Activated CD4-positive, alpha-beta T cell treated with anti-CD3 and anti-CD28 coated beads, Interleukin-2, amount 10 ng/mL, durations not matched to agents 7 days and 5 days (primary cell): ENCODE measurements at places on chromosomes 7 and 10. TPM values are rescaled to one million over a fixed set of nuclear protein-coding genes. Genes with fewer than 3 reads are reported as not detected.

The EVX1 gene
- not detected for total RNA-seq

The ASB10 gene
- total RNA-seq, result not detected

GRCh38 chr10:132336064-132336746, 4.2 kb downstream of the LRRC27 start:
- H3K27me3 ChIP-seq, result no peaks in the 10 kb centered on the region
- peak overlapping the region; percentile 63 for H3K4me3 ChIP-seq
- H3K36me3 ChIP-seq, result peaks cover 6% of the 10 kb centered on the region
- H3K4me1 ChIP-seq, result peaks cover 32% of the 10 kb centered on the region
- peak overlapping the region; percentile 50 for H3K27ac ChIP-seq

DNA sequence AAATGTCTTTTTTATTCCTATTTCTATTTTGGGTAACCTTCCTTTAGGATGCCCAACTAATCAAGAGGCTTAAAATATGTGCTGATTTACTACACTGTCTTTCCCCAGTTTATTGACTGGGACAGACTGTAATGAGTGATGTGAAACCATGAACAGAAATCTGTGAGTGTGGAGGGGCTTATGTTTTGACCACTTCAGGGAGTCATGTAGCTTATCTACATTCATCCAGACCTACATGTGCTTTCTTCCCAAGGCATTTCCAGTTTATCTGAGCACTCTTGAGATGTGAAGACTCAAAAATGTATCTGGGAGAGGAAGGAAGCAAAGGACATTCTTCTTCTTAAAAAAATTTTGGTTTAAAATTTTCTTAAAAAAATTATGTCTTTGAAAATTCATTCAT, 45.2 kb downstream of the STAM start:
- H3K4me3 ChIP-seq, result no peak overlapping the region
- H3K4me1 ChIP-seq, result peaks cover 6% of the 10 kb centered on the region
- H3K36me3 ChIP-seq, result peaks cover 13% of the 10 kb centered on the region
- H3K27ac ChIP-seq, result no peak overlapping the region

- H3K4me3 ChIP-seq, result no peak overlapping the region
- H3K36me3 ChIP-seq, result no peaks in the 10 kb centered on the region
- no peak overlapping the region for H3K27ac ChIP-seq
- H3K4me1 ChIP-seq, result no peaks in the 10 kb centered on the region
These were observed 123.0 kb downstream of the CXCL12 start for GRCh38 chr10:44261710-44262455.

The THSD7A gene
- not detected for total RNA-seq

The PDE6C gene
- not detected for total RNA-seq

GRCh38 chr7:101718363-101719122, 89.4 kb upstream of the MYL10 start:
- H3K36me3 ChIP-seq, result no peaks in the 10 kb centered on the region
- no peaks in the 10 kb centered on the region for H3K27me3 ChIP-seq
- peaks cover 7% of the 10 kb centered on the region for H3K4me1 ChIP-seq
- no peak overlapping the region for H3K27ac ChIP-seq

GRCh38 chr7:100654908-100655831, 1.1 kb downstream of the ACTL6B start:
- H3K27me3 ChIP-seq, result peaks cover 37% of the 10 kb centered on the region
- no peak overlapping the region for H3K4me3 ChIP-seq
- peaks cover 3% of the 10 kb centered on the region for H3K36me3 ChIP-seq
- peaks cover 2% of the 10 kb centered on the region for H3K4me1 ChIP-seq
- no peak overlapping the region for H3K27ac ChIP-seq
- DNase-seq, result no peak

DNA sequence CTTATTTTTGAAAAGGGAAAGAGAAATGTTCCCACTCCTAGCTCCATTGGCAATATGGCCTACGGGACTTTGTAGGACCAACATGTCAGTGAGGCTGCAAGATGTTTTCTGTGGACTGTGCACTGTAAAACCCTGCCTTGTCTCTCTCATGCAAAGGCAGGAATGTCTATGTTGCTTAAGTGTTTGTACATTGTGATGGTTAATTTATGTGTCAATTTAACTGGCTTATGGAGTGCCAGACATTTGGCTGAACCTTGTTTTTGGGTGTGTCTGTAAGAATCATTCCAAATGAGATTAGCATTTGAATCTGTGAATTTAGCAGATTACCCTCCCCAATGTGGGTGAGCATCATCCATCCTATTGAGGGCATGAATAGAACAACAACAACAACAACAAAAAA, 4.1 kb upstream of the PCLO start:
- no peak overlapping the region for H3K4me3 ChIP-seq
- H3K4me1 ChIP-seq, result no peaks in the 10 kb centered on the region
- no peak overlapping the region for H3K27ac ChIP-seq
- no peak for DNase-seq

- H3K4me3 ChIP-seq, result no peak overlapping the region
- no peaks in the 10 kb centered on the region for H3K4me1 ChIP-seq
- H3K36me3 ChIP-seq, result no peaks in the 10 kb centered on the region
- no peak for DNase-seq
- H3K27me3 ChIP-seq, result peaks cover 44% of the 10 kb centered on the region
These were observed 327.8 kb downstream of the WDR37 start for GRCh38 chr10:1384026-1384425.
